Activated naive CD4-positive, alpha-beta T cell treated with Interleukin-2 at 50 U/mL for 16 hours (primary cell): ENCODE measurements at places on chromosomes 7 and 10.

GRCh38 chr10:116080553-116080952 is 192.5 kb downstream of the GFRA1 start:
- DNase-seq = no peak

- peak; percentile 39 for DNase-seq
These were observed 507 bp downstream of the STN1 start for GRCh38 chr10:103917302-103918052.

DNA sequence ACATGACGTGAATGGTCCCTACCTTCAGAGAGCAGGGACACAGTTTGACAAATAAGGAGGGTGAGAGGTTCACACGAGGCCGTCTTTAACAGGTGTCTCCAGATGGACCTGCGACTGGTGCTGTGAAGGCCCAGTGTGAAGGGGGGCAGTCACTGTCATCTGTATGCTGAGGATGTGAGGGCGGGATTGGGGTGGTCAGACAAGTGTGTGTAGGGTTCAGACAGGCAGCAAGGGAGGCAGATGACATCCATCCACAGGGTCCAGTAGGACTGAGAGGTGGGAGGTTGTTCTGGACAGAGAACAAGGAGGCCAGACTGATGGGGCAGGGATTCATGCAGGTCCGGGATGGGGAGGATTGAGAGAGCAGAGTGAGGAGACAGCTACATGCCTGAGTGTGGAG is 232.6 kb upstream of the GPR26 start:
- DNase-seq = no peak

DNA sequence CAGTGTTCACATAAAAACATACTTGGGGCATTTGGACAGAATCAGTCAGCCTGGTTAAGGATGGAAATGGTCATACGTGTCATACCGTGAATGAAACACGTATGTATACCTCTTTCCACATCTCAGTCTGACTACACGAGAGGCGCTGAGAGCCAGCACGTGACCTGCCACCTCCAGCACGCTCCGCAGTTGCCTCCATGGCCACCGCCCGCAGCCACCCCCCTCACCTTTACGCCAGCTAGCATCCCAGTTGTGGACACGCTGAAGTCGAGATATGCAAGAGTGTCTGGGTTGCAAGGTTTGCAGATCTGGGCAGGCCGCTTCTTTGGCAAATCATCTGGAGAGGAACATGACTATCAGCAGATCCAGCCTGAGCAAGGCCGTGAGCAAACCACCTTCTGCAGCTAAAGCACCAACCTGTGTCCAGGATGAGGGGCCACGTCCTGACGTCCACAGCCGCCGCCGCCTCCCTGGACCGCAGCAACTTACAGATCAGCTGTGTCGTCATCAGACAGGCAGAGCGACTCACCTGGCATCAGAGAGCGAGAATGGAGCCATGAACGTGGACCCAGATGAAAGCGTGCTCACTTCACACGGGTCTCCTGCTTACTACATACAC is 209.4 kb downstream of the ZMYND11 start:
- no peak for DNase-seq

GRCh38 chr7:48551652-48552051 is 372.7 kb upstream of the CDC14C start:
- DNase-seq = no peak

- DNase-seq = no peak
These were observed 664.9 kb downstream of the CNTNAP2 start for GRCh38 chr7:146781352-146782116.

DNA sequence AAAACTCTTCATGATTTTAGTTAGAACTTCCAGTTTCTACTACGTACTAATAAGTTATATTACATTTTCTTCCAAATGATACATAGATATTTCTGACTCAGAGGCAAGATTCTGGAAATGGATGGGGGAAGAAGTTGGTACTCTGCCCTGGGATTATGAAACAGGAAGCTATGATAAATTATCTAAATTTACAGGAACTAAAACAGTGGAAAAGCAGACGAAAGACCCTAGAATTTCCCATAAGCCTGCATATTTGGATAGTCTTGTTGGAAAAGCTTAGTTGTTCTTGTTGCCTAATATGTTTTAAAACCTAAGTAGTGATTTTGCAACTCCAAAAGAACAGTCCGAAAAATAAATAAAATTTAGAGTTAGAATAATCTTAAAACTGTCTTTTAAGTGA is 21.8 kb downstream of the CFAP69 start:
- no peak for DNase-seq

GRCh38 chr7:74311305-74311744 is 22.1 kb downstream of the CLIP2 start:
- no peak for DNase-seq

GRCh38 chr10:113982296-113982695 is 61.4 kb upstream of the ADRB1 start:
- no peak for DNase-seq

- no peak for DNase-seq
These were observed 39.8 kb downstream of the FOXL3 start for GRCh38 chr7:329691-330281.

DNA sequence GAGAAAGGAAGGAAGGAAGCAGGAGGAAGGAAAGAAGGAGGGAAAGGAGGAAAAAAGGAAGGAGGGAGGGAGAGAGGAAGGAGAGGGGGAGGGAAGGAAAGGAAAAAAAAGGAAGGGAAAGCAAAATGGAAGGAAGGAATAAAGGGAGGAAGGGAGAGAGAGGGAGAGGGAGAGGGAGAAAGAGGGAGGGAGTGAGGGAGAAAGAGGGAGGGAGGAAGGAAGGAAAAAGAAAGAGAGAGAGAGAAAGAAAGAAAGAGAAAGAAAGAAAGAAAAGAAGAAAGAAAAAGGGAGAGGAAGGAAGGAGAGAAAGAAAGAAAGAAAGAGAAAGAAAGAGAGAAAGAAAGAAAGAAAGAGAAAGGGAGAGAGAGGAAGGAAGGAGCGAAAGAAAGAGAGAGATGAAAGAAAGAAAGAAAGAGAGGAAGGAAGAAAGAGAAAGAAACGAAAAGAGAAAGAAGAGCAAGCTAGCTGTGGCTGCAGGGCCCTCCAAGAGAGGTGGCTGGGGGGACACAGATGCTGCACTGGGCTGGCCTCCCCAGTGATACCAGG is 472.4 kb upstream of the MGMT start:
- no peak for DNase-seq

- DNase-seq = no peak
These were observed 466.9 kb downstream of the PTPRN2 start for GRCh38 chr7:158120716-158121115.

DNA sequence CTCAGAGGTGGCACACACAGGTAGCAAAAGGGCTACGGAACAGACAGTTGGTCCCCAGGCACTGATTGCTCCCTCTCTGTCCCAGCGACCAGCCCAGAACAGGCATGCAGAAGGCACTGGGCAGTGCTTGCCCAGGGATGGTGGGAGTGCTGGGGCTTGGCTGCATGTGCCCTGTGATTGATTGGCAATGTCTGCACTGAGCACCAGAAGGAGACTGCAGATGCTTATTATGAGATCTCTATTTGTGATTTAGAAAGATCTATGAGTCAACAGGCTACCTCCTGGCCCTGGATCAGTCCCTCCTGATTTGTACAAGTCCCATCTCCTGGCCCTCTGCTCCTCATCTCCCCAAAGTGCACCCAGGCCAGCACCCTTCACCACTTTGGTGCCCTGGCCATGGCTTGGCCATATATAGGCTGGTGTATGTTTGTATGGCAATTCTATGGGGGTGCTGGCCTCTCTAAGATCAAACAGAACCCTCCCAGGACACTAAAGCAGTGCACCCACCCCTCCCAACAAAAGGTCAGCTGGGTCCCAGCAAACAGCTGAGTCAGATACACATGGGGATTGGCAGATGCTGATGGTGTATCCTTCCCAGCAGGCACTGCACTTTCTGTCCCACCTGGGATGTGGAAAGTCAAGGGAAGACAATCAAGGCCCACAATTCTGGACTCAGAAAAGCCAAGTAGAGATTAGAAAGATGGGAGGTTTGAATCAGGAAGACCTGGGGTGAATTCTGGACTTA is 30.9 kb downstream of the CAMK2B start:
- DNase-seq = no peak

- DNase-seq = peak; percentile 46
These were observed 367.8 kb upstream of the GALNT17 start for GRCh38 chr7:70763961-70764691.

- no peak for DNase-seq
These were observed 124.1 kb downstream of the MAD1L1 start for GRCh38 chr7:2108501-2109250.

DNA sequence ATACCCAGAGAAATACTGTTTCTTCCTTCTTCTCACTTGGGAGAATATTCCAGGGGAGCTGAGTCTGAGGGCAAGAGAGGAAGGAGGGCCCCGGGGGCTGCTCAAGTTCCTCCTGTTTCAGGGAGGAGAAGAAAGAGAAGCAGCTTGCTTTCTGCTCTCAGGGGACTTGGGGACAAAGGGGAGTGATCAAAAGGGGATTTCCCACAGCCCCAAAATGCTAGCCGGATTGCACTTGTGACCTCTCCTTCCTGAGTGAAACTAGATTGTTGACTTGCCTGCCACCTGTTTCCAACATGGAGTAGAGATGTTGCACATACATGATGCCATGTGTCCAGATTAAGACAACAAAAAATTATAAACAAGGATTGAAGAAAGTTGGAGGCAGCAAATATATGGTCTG is 28.7 kb upstream of the PDCD4 start:
- DNase-seq = peak; percentile 43

DNA sequence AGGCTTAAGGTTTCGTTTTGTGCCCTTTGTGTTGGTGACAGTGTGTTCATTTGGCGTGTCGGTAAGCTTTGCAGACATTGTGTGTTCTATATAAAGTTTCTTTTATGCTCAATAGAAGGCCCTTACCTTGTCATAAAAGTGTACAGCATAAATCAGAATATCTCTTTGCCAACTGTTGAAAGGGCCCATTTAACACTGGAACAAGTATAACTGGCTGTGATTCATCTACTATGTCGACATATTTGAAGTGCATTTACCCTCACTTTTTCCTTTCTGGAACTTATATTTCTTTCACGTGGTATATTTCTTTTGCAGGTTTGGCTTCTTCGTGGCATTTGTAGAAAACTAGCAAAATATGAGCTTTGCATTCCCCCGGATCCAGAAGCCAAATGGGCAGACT is 32.7 kb downstream of the EEPD1 start:
- no peak for DNase-seq

GRCh38 chr7:42930889-42931288 is 1.1 kb downstream of the PSMA2 start:
- no peak for DNase-seq

DNA sequence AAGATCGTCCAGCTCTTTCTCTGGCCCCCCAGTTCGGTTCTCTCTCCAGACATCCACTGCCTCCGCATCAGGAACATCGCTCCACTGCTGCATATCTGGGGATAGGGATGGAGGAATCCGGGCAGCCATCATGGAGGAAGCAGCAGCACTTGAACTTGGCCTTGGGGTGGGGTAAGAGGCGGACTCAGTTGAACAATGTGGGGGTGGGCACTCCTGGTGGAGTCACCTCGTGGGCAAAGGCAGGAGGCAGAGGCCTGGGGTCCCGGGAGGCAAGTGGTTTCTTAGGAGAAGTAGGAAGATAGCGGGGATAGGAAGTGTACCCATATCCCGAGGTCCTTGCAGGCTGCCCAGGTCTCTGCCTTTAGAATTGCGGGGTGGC is 98.3 kb downstream of the CHST15 start:
- DNase-seq = no peak

GRCh38 chr10:89134963-89135362 is 72.2 kb downstream of the CH25H start:
- DNase-seq = no peak

GRCh38 chr10:6124666-6125065 is 35.8 kb downstream of the RBM17 start:
- no peak for DNase-seq

DNA sequence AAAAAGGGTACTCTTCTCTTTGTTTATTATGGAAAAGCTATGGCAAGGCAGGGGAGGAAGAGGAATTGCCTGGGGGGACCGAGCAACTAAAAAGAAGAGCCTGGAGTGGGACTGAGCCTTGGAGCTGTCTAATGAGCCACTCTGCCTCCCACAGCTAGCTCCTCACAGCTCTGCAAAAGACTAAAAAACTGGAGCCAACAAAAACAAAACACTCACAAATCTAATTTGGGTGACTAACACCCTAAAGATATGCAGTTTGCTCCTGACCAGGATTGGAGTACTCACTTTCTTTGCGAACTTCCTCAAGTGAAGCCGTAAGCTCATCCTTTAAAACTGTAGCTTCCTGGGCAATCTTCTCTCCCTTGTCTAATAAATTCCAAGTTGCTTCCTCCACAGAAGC is 89.4 kb downstream of the CTNNA3 start:
- no peak for DNase-seq

DNA sequence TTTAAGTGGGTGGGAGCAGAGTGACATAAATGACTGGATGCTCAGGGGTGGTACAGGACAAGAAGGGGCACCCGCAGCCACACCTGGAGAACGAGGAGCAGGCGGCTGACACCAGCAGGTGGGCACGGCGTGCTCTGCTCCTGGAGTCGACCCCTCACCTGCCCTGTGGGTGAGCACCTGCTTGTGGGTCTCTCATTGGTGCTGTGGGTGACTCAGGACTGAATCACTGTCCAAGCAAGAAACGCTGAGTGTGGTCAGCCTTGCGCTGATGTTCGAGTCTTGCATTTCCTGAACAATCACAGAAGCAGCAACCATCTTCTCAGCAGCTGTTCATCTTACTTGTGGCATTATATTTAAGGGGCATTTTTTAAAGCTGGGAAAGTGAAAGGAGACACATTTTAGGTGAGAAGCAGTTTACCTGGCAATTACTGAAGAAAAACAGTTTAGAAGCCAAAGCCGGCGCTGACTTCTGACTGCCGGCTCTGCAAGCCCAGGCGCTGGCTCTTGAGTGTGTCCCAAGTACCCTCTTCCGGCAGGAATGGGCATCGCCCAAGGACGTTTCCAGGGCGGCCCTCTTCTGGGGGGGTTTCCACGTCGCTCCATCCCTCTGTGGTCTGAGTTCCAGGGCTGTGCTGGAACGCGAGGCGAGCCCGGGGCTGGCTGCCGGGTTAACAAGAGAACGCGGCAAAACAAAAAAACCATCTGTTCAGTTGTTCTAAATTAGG is 145.2 kb upstream of the PFKP start:
- no peak for DNase-seq

- DNase-seq = no peak
These were observed 98.2 kb upstream of the MEOX2 start for GRCh38 chr7:15784694-15785030.

DNA sequence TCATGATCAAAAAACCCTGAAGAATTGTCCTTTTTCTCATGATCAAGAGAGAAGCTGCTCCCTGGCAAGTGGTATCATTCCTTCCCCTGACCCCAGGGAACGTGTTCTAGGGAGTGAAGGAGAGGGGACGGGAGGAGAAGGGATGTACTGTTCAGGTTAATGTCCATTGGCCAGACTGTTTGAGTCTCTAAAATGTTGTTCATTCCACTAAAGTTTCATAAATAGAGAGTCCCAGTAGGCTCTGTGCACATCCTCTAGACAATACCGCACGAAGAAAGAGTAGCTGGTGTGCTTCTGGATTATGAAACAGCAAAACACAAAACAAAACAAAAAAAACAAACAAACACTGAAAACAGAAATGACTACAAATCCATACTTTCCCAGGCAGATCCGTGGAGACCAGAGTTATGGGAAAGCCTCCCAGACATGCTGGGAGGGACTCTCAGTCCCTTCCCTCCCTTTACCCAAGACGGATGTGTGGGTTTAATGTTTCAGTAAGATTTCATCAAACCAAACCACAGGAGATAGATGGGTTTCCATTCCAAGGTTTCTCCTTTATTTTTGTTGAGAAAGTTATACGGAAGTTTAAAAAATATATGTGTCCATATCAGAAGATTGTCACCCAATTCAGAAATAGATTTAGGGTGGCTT is 66.5 kb upstream of the TNS3 start:
- DNase-seq = no peak
